ENCODE measurements at places on chromosomes 2 and 18.
A peak's percentile ranks its signal among the peaks of the same experiment; 100 is the strongest.

GRCh38 chr2:10201201-10201600, 78.7 kb downstream of the RRM2 start:
- DNase-seq: no peak

GRCh38 chr2:3517948-3518495, 1.3 kb downstream of the ADI1 start:
- peak; percentile 16 for DNase-seq

DNA sequence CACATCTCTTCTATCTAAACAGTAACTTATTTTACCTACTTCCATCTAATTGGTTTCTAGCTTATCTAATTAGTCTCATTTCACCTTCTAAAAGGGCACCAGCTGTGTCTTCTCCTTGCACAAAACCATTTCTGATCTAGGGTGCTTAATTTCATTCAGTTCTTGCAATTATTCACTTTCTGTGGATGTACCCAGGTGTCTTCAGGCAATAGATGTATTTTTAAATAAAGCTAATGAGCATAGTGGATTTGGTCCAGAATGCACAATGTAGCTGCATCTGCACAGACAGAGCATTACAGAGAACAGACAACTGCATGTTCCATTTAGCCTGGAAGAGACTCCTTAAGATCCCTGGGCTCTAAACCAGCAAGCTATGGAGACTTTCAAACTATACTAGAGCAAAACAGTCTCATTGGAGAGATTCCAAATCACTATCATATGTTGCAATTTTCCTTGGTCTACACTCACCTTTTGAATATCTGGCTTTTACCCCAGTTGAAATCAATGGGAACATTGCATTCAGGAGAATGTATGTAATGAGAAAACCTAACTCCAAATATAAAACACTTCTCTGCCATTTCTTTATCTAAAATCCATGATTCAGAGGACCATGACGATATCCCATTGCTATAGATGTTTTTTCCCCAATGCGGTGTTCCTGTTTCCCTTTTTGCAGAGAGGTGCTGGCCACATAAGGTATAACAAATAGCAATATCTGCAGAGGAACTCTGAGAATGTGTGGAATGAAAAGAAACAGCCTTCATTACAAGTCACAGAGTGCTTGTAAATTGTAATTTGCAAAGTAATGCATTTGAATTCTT, 3.5 kb upstream of the RFX8 start:
- no peak for DNase-seq

DNA sequence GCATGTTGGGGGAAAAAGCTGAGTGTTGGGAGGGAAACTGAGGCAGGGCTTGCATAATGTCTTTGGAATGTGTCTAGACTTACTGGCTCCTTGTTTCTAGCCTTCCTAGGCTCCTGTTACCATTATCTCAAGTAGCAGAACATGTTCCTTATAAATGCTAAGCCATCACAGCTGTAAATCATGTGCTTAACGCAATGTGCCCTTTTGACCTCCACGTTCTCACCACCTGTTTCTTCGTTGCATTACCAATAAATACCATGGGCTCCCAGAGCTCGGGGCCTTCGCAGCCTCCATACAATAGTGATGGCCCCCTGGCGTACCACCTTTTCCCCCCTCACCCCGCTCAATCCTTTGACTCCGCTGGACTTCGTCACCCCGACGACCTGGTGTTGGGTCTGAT, 54.0 kb upstream of the CWC22 start:
- DNase-seq: no peak

DNA sequence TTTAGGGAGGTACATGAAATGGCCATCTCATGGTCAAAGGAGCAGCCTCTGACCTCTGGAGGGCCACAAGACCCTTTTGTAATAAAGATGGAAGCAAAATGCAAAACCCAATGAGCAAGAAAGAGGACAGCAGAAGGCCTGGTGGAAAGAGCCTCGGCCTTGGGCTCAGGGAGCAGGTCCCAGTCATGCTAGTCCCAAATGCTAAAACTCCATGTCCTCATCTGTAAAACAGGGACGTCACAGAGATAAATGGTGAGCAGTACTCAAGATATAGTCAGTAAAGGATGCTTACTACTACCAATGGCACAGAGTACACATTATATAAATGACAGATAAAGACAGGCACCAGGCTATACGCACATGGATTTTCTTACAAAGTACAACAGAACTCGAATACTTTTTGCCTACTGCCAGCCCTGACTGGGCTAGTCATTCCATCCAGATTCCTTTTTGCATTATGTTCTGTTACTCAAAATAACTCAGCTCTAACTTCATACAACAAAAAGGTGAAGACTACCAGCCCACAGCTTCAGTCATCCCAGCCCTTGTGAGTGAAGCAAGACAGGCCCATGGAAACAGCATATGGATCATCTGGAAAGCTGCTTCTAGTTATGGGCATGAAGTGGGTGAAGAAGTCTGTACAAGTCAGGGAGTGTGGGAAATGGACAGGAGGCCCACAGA, 64.9 kb upstream of the TFCP2L1 start:
- no peak for DNase-seq

GRCh38 chr18:73409242-73409641, 541.5 kb upstream of the NETO1 start:
- no peak for DNase-seq

- DNase-seq: no peak
Measured at GRCh38 chr2:169546756-169547155, 26.9 kb downstream of the FASTKD1 start.

- no peak for DNase-seq
Measured at GRCh38 chr2:85433511-85434089, 15.1 kb downstream of the SH2D6 start.

- no peak for DNase-seq
Measured at GRCh38 chr2:12284037-12284436, 432.7 kb upstream of the TRIB2 start.

- peak; percentile 28 for DNase-seq
Measured at GRCh38 chr2:101714118-101714517, 16.6 kb downstream of the MAP4K4 start.

GRCh38 chr2:45908316-45909170, 257.1 kb downstream of the PRKCE start:
- no peak for DNase-seq

- DNase-seq: no peak
Measured at GRCh38 chr2:152395103-152395502, 60.1 kb downstream of the FMNL2 start.

GRCh38 chr18:45566025-45566740, 49.1 kb upstream of the SLC14A2 start:
- DNase-seq: no peak

GRCh38 chr2:74439803-74440377, 1.8 kb downstream of the RTKN start:
- DNase-seq: no peak

DNA sequence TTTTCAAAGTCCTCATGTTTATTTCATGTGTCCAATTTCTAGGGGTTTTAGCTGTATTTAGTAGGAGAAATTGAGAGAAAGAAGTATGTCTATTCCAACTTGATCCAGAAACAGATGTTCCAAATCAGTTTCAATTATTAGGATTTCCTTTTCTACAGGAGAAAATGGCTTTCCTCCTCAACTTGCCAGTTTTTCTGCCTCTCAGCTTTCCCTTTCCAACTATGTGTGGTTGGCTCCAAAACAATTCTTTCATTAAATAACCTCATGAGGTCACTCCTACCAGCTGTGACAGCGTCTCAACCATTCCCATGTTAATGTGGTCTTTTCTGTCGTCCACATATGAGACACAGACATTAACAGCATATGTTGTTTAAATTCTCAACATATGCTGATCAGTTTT, 13.1 kb downstream of the XIRP2 start:
- DNase-seq: no peak

DNA sequence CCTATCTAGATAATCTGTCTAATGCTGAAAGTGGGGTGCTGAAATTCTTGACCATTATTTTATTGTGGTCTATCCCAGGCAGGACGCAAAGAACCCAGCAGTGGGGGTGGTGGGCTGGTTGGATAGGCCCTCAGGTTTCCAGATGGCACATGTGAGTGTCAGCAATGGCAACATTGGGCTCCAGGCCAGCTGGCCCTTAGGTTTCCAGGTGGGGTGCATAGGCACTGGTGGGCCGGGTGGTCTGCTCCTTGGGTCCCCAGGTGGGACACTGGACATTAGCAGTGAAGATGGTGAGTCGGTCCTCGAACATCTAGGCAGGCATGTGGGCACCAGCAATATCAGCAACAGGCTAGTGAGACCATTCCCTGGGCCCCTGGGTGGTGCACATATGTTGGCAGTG, 680.3 kb upstream of the ACVR2A start:
- DNase-seq: no peak

DNA sequence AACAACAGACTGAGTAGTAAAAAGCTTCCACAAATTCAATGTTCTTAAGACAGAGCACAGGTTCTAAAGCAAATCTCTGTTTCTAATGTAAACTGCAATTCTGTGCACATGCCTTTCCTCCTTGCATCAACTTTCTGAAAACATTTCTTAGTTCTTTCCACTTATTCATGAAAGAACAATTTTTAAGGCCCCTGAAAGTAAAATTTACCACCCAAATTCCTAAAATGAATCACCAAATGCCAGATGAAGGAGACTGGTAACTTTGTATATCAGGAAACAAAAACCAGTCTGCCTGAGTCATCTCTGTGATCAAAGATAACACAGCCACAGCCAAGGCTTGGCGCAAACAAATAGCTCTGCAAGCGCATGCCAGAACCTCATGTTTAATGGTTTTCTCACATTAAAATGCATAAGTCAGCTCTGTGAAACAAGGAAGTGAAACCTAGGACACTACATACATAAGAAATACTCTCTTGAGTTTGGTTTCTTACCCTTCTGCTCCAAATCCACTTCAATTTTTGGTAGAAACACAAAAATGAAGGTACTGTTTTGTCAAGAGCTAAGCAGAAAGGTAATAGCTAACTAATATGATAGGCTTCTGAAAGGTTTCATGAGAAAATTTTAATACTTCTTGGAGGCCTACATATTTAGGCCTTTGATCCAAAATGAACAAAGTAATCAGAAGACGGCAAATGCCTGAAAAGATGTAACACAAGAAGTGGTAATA, 169.4 kb downstream of the THADA start:
- peak; percentile 68 for DNase-seq

GRCh38 chr2:172299741-172300140, 127.6 kb upstream of the ITGA6 start:
- DNase-seq: no peak

GRCh38 chr2:25035537-25036220, 6.2 kb upstream of the EFR3B start:
- no peak for DNase-seq

- no peak for DNase-seq
Measured at GRCh38 chr2:111037128-111037527, 83.6 kb upstream of the BCL2L11 start.

DNA sequence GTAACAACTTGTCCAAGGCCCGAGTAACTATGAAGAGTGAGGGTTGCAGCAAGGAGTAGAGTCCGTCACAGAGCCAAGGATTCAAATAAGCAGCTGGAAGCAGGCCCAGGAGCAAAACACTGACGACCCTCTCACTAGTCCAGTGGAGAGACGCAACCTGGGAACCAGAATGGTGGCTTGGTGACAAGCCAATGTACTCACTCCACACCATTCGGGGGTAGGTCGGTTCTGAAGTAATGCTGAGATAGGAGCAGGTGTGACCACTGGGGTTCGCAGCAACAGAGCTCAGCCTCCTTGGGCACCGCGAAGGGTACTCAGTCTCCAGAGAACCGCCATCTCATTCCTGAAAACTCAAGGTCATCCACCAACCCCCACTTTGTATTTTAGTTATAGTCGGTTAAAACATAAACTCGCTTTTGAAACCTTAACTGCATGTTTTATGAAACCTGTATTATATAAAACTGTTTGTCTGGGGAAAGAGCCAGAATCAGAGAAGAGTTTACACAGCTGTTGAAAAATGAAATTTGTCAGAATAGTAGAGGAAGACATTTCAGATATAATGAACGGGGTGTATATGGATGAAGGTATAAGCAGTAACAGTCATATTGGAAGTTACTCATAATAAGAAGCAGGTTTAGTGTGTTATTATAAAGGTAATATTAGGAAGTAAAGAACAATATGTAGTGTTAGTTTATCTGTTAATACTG, 8.6 kb downstream of the ANKRD62 start:
- no peak for DNase-seq

DNA sequence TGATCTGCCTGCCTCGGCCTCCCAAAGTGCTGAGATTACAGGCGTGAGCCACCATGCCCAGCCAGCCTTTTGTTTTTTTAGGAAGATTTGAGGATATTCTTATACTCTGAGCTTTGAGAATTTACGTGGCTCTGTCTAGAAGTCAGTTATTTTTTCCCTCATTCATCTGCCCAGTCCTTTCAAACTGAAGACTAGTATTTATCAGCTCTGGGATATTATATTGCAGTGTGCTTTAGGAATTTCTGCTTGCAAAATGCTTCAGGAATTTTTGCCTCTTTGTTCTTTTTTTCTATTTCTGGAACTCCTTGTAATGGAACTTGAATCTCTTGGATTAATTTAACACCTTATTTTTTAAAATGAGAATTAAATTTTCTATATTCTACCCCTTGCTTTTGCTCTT, 22.6 kb downstream of the ACSL3 start:
- DNase-seq: no peak

All from Kasumi-1 (cell line).